Activated T-cell treated with anti-CD3 and anti-CD28 coated beads, Interleukin-2, amount 50 U/mL, for 4 hours (primary cell): ENCODE measurements at places on chromosomes 2 and 18. TPM values are rescaled to one million over a fixed set of nuclear protein-coding genes. Genes with fewer than 3 reads are reported as not detected.

DNA sequence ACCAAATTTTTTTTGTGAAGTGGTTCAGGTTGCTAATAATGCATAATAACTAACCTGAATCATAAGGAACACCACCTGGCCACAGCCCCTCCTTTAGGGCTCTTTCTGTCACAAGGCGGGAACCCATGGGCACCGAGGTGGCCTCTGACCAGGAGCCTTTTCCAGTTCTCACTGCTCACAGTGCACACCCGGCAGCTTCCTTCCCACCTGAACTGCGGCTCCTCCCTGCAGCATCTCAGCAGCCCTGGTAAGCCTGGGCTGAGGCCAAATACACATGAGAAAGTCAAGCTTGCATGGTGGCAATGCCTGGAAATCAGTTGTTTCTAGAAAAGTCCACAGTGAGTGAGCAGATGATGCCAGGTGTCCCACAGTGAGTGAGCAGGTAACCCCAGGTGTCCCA, 77.6 kb upstream of the SNTG2 start:
- no peak for DNase-seq

GRCh38 chr2:20707601-20708000, 40.7 kb downstream of the GDF7 start:
- no peak for DNase-seq

- no peak for DNase-seq
Measured at GRCh38 chr2:209146682-209147320, 277.0 kb upstream of the MAP2 start.

DNA sequence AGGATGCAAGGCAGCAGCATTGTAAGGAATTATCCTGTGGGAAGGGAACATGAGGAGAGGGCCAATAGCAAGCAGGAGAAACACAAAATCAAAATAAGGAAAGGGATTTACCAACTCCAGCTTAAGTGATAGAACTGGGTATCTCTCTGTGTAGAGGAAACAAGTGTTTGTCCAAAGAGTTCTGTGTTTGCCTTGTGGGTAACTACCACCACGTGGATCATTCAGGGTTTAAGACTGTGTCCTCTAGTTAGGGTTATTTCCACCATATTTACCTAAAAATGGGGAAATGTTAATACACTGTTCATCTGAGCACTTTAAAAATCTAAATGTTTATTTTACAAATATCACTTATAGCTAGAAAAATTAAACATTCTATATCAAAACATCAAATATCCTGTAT, 283.3 kb downstream of the EIPR1 start:
- DNase-seq, result no peak

DNA sequence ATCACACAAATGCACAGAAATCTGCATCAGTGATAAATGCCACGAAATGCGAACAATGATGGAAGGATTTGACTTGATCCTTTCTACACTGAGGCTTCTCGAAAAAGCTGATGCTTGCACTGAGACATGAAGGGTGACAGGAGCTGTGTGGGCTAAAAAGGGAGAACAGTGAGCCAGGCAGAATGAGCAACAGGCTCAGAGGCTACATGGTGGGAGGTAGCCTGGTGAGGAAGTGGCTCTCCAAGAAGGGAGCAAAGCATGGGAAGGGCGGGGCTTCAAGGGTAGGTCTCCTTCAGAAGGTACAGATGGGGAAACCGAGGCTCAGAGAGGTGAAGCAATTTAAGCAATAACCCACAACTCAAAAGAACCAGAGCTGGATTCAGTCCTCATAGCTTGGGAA, 82.4 kb downstream of the TRIM43 start:
- DNase-seq, result no peak

RAPGEF4 gene
- 0.33 TPM for total RNA-seq

DYSF gene
- 0.16 TPM for total RNA-seq

DNA sequence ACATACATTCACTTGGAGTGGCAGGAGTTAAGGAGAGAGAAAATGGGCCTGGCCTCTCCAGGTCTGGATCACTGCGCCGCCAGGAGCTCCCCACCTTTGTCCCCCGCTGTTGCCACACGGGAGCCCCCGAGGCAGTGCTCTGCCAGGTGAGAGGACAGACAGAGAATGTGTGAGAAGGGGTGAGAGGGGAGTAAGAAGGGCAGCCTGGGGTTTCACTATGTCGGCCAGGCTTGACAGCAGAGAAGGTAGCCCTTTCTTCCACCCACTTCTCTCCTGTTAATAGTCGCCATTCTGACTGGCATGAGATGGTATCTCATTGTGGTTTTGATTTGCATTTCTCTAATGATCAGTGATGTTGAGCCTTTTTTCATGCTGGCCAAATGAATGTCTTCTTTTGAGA, 26.2 kb upstream of the ARHGEF4 start:
- no peak for DNase-seq

GRCh38 chr2:45781464-45781811, 130.0 kb downstream of the PRKCE start:
- no peak for DNase-seq

- no peak for DNase-seq
Measured at GRCh38 chr2:134549104-134549503, 169.7 kb downstream of the TMEM163 start.

GRCh38 chr2:238598802-238599530, 172.2 kb downstream of the ASB1 start:
- no peak for DNase-seq

CDKL4 gene
- not detected for total RNA-seq

DNA sequence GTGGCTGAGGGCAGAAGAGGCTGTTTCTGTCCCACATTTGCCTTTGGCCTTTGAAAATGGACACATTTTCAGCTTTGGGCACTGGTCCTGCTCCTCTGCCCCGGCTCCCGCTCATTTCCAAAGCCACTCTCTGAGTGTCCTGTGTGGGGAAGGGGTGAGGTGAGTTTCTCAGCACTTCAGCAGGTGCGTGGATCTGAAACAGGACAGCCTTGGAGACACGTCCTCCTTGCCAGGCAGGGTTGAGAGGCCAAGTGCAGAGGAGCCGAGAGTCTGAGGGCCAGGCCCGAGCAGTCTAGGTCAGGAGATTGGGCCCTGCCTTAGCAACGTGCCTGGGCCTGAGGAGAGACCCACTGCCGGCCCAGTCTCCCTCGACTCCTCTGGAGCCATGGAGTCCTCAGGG, 21.9 kb upstream of the ALPI start:
- DNase-seq, result no peak

DNA sequence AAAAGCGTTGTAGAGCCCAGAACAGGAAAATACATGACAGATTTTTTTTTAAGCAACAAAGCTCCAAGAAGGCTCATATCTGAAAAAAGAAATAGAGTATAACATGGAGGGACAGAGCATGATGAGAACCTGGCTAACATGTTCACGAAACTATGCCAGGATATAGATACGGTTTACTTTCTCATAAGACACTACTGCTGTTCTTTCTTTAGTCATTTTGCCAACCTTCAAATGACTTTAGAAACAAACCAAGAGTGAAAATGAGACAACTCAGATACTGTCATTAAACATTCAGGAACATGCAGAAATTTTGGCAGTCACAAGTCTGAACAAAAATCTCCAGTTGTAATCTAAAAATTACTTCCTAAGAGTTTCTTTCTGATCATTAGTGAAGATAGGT, 14.3 kb downstream of the LPIN2 start:
- DNase-seq, result no peak

DNA sequence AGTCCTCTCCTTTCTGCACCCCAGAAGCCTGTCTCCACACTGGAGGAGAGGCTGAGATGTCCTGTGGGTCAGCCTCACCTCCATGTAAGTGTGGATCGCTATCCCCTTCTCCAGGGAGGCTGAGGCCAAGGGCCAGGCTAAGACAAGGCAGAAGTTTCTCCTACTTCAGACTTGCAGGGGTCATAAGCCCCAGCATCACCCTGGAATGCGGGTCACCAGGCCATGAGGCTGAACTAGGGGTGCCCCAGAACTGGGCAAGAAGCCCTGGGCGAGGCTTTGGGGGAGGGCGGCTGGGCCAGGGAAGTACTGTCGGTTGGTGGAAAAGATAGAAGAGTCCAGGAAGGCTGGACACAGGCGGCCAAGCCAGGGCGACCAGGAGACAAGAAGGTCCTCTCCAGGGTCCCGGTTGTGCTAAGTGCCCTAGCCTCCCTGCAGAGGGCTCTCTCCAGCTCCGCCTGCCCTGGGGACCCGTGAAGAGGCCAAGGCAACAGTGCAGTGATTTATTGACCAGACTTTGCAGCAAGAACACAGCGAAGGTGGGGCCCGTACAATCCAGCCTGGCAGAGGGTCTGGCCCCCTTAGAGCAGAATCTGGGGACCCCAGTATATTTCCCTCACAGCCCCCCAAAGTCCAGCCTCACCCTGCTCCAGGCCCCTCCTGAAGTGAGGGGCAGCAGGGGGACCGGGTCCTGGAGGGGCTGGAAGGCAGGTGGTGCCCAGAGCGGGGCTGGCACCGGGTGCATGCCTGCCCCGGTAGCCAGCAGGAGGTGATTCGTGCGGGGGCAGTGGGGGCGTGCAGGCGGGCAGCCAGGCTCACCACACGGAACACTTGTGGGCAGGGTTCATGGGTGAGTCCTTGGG, 8.1 kb downstream of the ECEL1 start:
- DNase-seq, result no peak

SMYD1 gene
- not detected for total RNA-seq

LTBP1 gene
- 0.22 TPM for total RNA-seq

GAREM2 gene
- total RNA-seq, result 2.4 TPM

GRCh38 chr2:77713412-77713811, 191.2 kb upstream of the LRRTM4 start:
- DNase-seq, result no peak

DNA sequence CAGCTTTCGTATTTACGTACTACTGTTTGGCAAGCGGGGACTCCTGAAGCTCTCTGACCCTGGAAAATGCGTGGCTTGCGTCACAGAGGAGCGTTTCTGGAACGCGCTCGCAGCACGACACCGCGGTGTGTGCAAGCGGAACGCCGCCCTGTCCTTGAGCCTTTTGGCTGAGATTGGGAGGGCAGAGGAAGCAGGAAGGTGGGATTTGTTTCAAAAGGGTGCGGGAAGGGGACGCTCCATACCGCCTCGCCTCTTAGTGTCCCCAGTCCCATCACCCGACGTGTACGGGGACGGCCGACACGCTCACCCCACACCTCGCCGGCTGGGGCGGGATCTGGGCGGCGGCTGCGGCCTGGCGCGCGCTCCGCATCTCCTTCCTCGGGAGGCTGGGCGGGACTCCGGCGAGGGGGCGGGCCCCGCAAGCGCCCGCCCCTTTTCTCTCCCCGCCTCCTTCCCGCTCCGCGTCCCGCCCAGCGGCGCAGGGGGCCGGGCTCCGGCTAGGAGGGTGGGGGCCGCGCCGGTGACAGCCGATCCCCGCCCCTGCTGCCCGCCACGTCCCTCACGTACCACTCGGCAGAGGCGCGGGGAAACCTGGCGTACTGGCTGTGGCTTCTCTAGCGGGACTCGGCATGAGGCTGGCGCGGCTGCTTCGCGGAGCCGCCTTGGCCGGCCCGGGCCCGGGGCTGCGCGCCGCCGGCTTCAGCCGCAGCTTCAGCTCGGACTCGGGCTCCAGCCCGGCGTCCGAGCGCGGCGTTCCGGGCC, at the start of gene PDK1:
Gene PDK1, plus strand, starts transcription at position 569 of the 762 bp plus-strand sequence. Its CDS starts 61 bp downstream, at position 630.
- peak; percentile 88 for DNase-seq

DNA sequence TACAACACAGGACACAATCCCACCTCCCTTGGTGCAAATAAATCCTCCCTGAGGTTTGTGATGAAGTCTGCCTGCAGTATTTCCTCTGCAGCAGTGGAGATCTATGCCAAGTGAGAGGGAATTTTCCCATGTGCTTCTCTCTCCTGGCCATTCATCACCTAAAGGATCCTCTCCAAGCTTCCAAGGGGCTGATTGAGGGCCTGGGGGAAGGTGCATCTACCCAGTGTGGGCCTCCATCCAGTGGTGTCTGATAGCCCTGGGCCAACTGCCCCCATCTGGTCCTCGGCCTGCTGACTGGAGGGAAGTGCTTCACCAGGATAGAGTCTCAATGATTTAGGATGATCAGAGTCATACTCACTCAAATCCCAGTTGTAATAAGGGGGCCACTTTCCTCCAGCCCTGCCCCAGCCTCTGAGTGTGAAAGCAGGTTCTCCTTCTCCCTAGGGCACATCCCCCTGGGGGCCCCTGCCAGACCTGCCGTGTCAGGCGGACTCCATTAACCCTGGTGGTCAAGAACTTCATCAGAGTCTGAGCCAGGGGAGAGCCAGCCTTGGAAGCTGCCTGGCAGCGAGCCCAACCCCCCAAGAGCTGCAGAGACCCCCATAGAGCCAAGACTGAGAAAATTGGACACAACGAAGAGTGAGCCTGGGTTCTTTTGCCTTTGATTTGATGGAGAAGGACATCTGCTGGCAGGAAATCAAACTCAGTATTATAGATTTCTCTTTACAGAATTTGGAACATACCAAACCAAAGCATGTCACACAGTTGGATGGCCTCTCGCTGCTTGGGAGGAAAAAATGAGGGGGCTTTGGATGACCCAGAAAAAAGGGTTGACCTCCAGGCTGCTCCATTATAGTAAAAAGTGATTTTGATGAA, 509.6 kb downstream of the CMPK2 start:
- no peak for DNase-seq

FSHR gene
- not detected for total RNA-seq

CKAP2L gene
- 2.7 TPM for total RNA-seq

GRCh38 chr2:60159519-60159918, 393.9 kb downstream of the BCL11A start:
- no peak for DNase-seq

DNA sequence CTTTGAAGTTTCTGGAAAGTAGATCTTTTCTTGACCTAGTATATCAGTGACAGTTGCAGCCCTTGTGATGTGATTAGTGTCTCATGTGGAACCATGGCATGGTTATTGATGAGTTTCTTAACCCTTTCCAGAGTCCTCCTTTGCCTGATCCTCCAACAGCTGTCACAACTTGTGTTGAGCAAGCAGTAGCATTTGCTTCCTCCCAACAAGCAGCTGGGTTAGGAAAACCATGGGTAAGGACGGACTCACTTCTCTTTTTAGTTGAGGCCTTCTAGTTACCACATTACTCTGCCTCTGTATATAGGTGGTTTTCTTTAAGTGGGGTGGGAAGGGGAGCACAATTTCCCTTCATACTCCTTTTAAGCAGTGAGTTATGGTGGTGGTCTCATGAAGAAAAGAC, 96.3 kb downstream of the XRCC5 start:
- no peak for DNase-seq

- no peak for DNase-seq
Measured at GRCh38 chr18:62784338-62784965, 69.1 kb downstream of the PHLPP1 start.
